ENCODE measurements at places on chromosomes 3 and 15.

DNA sequence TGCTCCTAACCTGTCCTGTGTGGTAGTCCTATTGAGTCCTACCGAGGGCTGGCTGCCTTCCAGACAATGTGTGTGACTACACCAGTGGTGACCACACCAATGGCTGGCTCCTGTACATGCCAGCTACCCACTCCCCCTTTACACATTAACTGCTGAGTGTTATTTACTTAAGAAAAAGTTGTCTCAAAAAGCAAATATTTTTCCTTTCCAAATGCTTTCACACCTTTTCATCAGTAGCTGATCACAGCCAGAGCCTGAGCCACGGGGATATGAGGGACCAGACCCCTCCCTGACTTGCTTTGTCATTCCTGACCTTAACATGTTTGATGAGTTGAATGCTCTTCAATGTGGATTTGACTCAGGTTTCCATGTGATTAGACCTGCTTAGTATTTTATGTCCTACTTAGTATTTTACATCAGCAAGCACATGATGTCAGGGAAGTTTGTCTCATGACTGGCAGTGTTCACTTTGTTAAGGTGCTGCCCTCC is 29.6 kb upstream of the GREM1 start:
- DNase-seq = no peak

- no peak for DNase-seq
Measured at GRCh38 chr15:85383470-85384148, 3.2 kb downstream of the AKAP13 start.

DNA sequence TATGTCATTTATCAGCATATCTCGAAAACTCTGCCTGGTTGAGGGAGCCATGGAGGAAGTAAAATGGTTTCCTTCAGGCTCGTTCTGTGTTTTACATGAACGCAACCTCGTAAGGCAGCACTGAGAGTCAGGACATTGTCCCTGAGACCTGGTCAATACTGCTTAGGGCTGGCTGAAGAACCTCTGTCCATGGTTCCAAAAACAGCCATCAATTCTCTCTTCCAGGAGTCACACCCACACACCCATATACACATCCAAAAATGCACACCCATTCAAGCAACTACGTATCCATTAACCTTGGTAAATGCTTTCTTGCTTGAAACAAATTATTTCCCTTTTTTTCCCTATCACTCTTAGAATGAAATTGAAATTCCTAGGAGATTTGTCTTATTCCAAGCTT is 91.0 kb upstream of the CHL1 start:
- DNase-seq = no peak

DNA sequence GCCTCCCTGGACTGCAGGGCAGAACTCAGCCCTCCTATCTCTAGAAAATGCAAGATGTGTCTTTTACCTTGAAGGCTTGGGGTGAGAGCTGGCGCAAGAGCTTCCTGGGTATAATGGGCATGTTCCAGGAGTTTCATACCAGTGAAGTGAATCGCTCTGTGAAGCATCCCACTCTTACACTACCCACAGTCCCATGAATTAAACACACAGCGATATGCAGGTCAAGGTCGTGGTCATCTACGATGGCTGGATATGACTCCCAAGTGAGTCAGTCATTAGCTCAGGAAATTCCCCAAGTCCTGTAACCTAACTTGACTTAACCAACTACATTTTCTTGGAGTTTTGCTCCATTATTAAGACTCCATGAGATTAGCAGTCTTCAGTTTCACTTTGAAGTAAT is 439.7 kb downstream of the NTRK3 start:
- no peak for DNase-seq

DNA sequence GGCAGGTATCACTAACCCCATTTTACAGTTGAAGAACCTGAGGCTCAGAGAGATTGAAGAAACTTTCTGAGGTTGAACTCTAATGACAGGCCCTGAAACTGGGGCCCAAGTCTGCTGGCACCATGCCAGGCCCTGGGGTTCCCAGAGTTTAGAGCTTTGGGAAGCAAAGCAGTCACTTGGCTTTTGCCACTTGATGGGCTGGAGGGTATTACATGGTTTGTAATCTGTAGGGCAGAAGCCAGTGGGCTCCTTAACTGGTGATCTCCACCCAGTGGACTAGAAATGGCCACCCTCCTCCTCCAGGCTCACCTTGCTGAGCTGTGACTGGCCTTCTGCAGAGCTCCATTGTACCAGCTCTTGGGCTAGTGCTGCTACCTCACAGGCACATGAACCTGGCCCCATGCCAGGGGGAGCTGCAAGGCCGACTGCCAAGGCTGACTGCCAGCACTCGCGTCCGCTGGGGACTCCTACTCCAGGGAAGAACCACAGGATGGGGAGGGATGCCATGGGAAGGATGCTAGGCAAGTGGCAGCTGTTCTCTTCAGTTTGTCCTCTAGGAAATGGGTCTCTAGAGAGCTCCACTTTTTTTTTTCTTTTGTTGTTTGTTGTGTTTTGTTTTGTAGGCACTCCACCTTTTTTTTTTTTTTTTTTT is 104.8 kb downstream of the ETFA start:
- DNase-seq = no peak

DNA sequence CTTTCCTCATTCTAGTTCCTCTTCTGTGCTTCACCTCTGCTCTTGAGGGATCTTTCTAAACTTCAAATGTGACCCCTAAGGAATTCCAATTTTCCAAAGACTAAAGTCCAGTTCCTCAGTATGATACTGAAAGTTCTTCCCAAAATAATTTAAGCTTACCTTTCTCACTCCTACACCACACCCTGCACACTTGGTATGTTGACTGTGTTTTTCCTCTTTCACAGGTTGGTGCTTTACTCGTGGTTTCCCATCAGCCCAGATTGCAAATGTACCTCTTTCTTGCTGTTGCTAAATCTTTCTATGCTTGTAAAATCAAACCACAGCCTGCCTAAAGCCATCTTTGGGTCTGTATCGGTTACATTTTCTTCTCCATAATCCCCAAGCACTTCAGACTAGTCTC is 30.5 kb upstream of the CLDN16 start:
- DNase-seq = no peak

DNA sequence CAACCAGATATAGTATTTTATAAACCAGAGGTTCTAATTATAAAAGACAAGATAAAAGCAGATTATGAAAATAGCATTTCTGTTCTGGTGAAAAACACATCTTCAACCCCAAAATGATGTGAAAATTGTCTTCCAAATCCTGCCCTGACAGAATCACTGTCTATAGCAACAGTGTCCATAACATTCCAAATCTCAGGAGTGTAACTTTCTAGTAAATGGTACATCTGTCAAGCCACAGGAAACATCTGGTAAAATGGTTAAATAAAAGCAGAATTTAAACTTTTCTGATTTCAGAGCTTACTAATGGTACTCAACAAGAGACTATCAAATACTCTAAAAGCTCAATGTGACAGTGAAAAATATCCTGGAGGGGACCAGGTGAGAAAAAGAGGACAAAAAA is 60.5 kb downstream of the VGLL4 start:
- DNase-seq = no peak
